ENCODE measurements at places on chromosomes 11 and 22.

- no peak for DNase-seq
Observed at GRCh38 chr11:44755556-44756523, 29.1 kb downstream of the TSPAN18 start.

DNA sequence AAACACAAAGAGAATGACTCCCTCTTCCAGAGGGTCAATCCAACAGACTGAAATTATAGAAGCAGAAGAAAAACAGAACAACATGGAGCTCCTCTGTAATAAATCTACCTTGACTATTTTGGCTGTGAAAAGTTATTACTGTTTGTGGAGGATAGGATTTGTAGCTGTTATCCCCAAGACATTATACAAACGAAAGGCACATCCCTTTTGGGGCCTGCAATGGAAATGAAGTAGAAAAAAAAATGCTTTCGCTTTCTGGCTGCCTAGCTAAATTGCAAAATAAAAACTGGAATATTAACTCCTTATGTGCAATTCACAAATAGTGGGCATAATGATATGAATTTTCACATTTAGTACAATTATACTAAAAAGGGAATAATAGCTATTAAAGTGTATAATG, 123.8 kb upstream of the CCDC179 start:
- DNase-seq: no peak

- no peak for DNase-seq
Observed at GRCh38 chr11:118117790-118118601, 31.2 kb upstream of the SMIM35 start.

DNA sequence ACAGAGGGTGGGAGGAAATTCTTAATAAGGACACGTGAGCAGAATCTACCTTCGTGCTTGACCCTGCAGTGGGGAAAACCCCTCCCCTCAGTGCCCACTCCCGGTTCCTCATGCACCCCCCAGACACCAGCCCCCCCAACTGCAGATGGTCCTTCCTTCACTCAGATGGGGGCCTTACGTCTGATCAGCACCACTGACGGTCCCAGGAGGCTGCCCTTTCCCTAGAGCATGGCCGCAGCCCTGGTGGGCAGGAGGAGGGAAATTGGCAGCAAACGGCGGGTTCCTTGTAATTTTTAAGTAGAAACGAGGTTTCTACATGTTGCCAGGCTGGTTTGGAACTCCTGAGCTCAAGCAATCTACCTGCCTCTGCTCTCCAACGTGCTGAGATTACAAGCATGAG, 477.7 kb downstream of the TBC1D22A start:
- DNase-seq: no peak

All from activated naive CD4-positive, alpha-beta T cell treated with Interleukin-2 at 50 U/mL for 16 hours (primary cell).